ENCODE measurements at places on chromosomes 2 and 18.

DNA sequence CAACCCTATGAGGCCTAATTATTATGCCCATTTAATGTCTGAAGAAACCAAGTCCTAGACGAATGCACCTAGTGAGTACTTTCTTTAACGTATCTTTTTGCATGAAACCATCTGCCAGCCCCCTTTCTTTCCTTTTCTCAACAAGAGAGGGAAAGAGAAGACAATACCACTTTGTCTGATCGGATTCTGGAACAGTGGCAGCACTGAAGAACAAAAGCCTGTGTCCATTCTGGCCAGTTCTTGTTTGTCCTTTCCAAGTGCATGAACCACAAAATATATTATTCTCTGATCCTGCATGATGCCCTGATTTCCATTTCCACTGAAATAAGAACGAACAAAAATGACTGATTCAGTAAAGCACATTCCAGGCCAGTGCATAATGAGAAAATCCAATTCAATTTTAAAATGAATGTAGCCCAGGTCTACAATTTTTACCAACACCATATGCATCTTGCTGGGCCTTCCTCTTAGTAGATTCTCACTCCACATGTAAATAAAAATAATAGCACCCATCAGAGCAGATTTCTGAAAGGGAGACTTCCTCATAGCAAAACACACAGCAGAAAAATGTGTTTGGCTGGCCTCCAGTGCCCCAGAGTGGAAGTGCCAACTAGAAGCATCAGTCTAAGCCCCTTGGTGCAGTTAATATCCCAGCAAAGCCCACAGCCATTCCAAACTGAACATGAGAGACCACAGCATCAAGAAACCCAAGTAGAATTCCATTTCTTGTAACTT is 422.6 kb upstream of the ID2 start:
- DNase-seq, result no peak

DNA sequence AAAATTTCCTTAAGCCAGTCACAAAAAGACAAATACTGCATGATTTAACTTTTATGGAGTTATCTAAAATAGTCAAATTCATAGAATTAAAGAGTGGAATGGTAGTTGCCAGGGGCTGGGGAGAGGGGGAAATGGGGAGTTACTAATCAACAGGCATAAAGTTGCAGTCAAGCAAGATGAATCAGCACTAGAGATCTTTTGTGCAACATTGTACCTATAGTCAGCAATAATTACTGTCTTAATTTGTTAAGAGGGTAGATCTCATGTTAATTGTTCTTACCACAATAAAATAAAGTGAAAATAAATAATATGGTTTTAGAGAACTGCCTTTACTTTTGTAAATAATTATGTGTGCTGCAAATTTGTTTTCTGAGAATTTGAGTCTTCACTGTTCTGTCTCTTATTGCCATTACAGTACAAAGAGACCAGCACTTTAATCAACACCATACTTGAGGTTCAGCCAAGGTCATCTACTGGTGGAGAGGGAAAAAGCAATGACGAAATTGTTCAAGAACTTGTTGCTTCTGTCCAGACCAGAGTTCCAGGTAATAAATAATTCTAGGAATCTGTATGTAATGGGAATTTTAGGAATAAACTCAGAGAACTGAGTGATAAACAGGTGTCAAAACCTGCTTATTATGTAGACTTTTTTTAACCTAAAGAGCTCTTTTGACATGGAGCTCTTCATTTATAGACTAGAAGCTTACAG is 75.5 kb downstream of the TRABD2A start:
- no peak for DNase-seq

DNA sequence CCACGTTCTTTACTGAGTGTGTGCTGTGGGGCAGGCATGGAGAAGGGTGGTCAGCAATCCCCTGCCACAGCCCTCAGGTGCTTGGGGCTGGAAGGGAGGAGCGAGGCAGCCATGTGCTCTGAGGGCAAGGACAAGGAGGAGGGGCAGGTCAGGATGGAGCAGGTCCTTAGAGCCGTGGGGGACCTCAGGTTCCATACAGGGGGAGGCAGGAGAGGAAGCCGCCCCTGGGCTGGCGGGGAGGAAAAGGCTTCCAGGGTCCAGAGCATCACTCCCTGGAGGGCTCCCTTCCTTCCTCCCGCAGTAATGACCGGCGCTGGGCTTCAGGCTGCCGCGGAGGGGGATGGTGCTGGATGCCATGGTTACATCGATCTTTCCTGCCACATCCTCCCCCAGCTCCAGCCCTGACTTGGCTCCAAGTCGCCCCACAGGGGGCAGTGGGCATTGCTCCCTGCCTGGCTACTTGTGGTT is 6.6 kb downstream of the GAREM2 start:
- DNase-seq, result no peak

- DNase-seq, result no peak
These were observed 6.4 kb upstream of the SPATS2L start for GRCh38 chr2:200300065-200300464.

- DNase-seq, result no peak
These were observed 54.8 kb downstream of the CDH20 start for GRCh38 chr18:61388010-61388409.

DNA sequence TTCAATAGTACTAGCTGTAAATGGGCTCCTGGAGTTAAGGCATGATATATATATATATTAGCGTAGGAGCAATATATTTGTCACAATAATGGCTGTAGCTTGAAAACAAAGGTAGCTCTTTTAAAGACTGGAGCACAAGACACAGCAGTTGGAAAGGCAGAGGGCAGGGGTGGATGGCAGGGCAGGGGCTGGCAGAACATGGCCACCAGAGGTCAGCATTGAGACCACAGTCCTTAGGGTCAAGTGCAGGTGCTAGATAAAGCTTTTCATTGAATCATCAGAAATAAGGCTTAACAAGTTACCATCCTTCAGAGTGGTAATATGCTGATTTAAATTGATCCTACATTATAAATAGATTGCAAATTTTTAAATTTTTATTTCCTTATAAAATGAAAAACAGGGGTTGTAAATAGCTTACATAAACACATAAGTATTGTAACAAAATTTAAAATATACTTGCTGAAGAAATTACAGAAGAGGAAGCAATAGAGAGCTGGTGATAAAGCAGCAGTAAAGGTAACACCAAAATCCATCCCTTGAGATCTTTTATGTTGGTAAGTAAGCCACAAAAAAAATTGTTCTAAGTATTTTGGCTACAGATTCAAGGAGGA is 161.2 kb upstream of the PIEZO2 start:
- no peak for DNase-seq

- no peak for DNase-seq
These were observed 21.2 kb downstream of the OSR1 start for GRCh38 chr2:19337202-19337601.

DNA sequence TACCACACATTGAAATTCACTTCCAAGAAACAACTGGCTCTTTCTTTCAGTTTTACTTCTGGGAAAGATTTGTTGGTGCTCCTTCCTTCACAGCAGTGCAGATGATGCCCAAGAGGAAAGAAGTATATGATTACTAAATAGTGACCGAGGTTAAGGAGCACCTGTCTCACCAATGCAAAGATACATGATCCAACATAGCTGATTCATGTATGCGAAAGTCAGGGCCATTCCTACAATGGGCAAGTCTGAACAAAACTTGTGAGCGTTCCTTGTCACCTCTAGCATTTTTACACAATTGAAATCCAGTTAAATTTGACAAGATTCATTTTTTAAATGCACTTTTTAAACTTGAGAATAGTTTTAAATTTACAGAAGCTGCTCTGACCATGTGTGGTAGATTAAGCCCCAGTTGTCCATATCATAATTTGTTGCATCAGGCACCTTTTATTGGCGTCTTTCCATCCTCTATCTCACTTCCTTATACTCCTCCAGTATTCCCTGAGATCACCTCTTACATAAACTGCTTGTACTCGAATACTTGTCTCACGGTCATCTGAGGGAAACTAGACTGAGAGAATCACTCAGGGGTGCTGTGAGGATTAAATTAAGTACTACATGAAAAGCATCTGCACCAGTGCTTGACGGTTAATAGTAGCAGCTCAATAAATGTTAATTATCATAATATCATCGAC is 438.8 kb upstream of the CDH20 start:
- no peak for DNase-seq

DNA sequence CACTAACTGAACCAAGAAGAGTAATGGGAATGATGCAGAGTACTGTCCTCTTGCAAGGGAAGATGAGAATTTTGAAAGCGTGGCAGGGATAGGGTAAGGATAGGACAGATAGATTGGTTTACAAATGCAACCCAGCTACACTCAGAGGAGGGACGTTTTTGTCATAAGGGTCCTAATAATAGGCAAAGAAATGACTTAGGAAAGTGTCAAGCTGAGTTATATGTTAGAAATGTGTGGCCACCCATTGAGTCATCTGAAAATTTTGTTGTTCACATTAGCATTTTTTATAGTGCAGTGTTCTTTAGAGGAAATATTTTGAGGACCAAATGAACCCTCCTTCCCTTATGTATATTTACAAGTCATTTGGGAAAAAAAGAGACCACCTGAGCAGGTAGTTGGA is 137.5 kb downstream of the PHLPP1 start:
- no peak for DNase-seq

- DNase-seq, result no peak
These were observed 18.7 kb upstream of the FABP1 start for GRCh38 chr2:88146590-88146989.

DNA sequence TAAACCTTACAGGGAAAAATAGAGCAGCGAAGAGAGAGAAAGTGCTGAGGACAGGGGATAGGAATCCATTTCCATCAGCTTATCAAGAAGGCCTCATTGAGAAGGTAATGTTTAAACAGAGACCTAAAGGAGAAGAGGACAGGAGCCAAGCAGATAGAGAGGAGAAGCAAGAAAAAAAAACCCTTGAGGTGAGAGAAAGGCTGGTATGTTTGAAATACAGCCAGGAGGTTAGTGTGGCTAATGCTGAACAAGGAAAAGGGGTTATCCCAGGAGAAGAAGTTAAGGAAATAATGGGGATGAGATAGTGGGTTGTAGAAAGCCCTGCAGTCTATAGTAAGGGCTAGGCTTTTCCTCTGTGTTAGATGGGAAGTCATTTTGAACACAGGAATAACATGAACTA is 90.8 kb downstream of the GRB14 start:
- DNase-seq, result no peak

GRCh38 chr2:177489719-177490301 is 97.2 kb downstream of the AGPS start:
- DNase-seq, result no peak

DNA sequence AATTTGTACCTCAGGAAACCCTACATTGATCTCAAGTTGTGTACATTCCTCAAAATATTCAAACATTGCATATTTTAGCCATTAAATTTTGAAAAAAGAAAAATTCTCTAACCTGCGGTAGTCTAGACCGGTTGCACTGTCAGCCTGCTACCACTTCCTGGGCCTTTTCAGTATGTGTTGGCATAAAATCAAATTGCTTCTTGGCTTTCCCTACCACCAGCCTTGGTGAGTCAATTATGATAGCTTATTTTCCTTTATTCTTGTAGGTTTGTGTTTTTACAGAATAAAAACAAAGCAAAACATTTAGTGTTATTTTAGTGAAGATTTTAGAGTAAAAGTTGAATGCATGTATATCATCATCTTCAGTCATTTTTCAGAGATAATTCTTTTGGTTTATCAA is 61.2 kb downstream of the FAM171B start:
- no peak for DNase-seq

DNA sequence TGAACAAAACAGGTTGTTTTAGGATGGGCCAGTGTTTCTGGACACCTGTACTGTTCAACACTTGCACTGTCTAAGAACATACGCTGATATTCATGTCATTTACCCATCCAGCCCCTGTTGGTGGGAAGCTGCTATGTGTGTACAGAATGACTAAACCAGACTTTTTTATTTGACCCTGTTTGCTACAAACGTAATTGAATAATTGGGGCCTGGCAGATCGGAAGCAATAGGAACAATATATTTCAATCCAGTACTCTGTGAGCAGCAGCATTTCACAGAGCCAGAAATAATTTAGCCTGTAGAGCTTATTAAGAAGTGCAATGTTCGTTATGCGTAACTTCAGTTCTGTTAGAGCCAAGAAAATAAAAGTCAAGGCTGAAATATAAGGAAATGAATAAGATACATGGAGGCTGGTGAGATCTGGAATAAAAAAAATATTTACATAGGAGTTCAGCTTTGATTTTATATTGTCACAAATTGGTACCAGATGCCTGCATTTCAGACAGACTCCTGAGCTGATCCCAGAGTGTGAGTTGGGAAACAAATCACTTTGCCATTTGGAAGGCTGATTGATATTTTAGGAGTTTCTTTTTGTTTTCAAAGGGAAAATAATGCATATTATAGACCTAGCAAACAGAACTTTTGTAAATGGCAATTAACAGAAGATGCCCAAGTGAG is 19.7 kb downstream of the CABLES1 start:
- no peak for DNase-seq

DNA sequence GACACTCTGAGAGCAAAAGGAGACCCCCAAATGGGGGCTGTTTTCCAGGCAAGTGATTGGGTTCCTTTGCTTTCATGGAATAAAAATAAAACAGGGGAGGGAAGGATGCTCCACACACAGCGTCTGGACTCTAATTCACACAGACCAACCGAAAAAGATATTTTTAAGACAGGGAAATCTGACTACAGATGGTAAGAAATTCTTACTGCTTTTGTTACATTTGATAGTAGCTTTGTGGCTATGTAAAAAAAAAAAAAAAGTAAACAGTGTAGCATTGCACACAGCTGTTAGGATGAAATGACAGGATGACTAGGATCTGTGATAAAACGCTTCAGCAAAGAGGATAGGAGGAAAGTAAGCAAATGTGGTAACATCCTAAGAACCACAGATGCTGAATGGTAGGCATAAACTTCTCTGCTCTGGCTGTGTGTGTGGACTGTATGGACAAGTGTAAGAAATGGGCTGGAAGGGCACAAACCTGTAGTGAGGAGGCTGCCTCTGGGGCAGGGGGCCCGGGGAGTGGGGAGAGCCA is 207.6 kb downstream of the ANAPC1 start:
- DNase-seq, result no peak

DNA sequence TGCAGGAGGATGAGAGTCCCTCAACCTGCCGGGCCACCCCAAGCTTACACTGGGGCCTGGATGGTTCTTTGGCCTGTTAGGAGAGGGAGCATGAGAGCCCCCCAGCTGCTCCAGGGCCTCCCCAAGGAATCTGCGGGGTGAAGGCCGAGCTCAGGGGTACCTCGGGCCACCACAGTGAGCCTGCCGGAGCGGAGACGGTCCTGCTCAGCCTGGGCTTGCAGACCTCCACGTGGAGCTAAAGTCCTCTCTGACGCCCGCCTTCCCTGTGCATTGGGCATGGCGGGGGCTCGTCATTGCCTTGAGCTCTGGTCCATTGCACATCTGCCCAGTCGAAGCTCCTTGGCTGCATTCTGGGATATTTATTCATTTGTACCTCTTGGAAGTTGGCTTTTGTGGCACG is 62.7 kb downstream of the ASB1 start:
- DNase-seq, result no peak

DNA sequence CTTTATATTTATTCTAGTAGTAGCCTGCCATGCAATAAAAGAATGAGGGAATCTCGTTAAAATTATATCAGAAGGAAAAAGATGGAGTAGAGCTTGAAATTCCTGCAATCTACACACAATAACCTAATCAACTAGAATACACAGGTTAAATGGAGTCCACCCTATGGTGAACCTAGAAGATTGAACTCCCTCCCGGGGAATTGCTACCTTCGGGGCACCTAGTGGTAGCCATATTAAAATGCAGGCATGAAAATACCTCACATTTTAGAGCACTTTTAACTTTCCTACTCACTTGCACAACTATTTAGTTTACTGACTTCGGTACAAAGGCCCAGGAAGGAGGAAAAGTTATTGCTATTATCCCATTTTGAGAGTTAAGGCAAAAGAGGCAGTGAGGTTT is 174.5 kb downstream of the SS18 start:
- no peak for DNase-seq

GRCh38 chr2:134368009-134368817 is 114.3 kb downstream of the MGAT5 start:
- no peak for DNase-seq
